ENCODE measurements at places on chromosomes 12 and 14. TPM values are rescaled to one million over a fixed set of nuclear protein-coding genes. Genes with fewer than 3 reads are reported as not detected.

MANSC4 gene
- not detected for total RNA-seq

PPM1H gene
- total RNA-seq: 16.2 TPM

GRCh38 chr14:103820908-103821307 is 26.5 kb downstream of the PPP1R13B start:
- DNase-seq: no peak

- DNase-seq: no peak
These were observed 77.2 kb downstream of the C2CD5 start for GRCh38 chr12:22467190-22467589.

NYNRIN gene
- total RNA-seq: 32.7 TPM

LIN7A gene
- 7.2 TPM for total RNA-seq

GRCh38 chr12:119740830-119741229 is 72.9 kb downstream of the PRKAB1 start:
- DNase-seq: no peak

GRCh38 chr12:121534495-121535148 is 46.2 kb downstream of the KDM2B start:
- no peak for DNase-seq

DNA sequence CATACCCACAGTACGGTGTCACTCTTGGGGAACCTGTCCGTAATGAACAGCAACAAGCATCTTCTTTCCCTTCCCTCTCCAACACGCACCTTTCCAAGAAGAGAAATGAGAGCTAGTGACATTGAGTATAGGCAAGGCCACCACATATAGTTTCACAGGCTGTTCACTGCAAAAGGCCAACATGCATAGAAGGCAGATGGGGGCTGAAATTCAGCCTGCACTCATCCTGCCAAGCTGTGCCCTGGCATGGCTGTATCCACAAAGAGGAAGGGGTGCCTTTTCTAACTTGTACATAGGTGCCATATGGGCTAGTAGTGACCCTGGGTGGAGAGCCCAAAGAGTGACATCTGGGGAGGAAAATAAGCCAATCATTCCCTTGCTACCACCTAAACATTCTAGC is 169.6 kb downstream of the ZFP36L1 start:
- DNase-seq: no peak

DNA sequence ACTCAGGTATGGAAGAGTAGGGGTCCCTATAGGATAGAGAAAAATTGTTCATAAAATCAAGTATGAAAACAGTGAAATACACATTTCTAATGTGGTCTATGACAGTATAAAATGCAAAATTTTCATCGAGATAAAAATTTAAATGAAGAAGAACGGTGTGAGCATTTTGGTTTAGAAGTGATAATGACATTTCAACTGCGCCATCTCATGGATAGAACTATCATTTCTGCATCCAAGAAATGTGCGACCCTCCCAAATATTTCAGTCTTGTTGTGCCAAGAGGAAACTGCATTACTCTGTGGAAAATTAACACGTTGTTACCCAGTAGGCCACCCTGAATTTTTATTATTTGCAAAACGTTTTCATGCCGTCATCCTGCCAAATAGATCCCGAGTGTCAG is 108.8 kb downstream of the CRACR2A start:
- DNase-seq: no peak

- no peak for DNase-seq
These were observed 9.2 kb downstream of the FAR2 start for GRCh38 chr12:29158115-29158763.

NOVA1 gene
- total RNA-seq: 18.9 TPM

DNA sequence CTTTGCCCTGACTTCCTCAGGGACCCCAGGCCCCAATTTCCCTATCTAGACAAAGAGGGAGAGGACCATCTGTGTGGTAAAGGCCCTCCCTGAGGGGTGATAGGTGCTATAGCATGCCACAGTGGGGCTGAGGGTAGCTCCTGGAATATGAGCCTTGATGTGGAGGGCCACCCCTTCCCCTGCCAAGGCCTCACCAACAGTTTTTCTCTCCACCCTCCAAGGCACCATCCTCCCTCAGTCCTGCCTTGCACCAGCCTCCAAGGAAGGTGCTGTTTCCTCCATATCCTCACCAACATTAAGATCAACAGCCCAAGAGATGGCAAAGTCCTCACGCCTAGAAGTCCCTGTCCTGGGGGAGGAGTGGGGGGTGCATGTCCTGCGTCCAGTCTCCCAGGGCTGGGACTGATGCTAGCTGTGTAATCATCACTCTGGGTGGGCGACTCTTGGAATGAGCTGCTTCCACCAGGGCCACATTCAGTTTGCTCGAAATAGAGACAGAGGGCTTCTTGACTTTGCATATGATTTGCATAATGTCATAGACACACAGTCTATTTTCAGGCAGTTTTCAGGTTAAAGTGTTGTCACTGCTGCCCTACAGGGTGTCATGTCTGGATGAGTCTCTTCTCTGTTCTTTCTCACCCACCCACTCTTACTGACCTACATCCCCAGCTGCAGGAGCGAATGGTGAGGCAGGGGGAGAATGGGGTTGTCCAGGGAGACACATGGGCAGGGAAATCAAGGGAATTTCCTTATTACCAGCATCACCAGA is 17.4 kb downstream of the ACVRL1 start:
- DNase-seq: no peak

- no peak for DNase-seq
These were observed 16.5 kb downstream of the SPTLC2 start for GRCh38 chr14:77599889-77600288.

MMP14 gene
- 172 TPM for total RNA-seq

DNA sequence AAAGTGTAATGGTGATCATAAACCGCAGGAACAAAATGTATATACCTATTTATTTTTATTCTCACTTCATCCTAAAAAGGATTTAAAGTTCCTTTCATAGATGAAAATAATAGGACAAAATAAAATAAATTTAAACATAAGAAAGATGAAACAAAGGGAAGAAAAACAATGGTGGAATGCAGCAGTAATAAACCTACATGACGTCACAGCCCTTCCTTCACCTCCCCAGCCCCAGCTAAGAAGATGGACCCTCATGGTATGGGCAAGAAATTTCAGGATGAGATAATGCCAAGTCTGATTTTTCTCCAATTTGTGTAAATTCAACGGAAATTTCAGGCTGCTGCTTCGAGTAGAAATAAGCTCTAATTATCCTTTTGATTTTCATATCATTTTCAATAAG is 381.0 kb downstream of the LRIG3 start:
- DNase-seq: no peak

BBOF1 gene
- total RNA-seq: 7.5 TPM

GARIN6 gene
- not detected for total RNA-seq

CLEC4D gene
- total RNA-seq: not detected

DNA sequence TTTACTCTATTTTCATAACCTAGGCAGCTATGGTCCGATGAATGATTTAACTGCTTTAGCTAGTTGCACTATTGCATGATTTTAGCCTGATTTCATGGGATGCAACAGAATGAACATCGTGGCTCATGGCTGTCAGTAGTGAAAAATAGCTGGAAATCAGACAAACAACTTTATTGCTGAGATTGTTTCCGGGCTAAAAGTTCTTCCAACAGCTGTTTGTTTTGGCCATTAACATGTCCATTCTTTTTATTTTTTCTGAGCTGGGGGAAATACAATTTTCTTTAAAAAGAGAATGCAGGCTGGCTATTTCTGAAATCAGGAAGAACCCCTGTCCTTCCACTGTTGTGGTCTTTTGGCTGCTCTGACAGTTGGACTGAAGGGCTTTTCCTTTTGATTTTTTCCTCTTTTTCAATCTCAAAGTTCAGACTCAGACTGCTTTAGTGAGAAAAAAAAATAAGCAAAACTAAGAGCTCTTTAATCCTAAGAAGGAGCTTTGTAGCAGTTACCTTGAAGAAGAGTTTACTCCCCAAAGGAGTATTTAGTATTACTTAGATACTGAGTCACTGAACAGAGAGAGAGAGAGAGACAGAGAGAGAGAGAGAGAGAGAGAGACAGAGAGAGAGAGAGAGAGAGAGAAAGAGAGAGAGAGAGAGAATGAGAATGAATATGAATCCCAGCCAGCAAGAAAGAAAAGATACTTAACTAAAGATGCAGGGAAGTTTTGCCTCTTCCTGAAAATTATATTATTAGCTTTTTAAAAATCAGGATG is at the start of gene NAV3:
TSS of gene NAV3 (plus strand) at position 312 of the 769 bp plus-strand sequence. CDS start 568 bp downstream, outside the sequence.
- no peak for DNase-seq

GRCh38 chr14:73426877-73427276 is 31.5 kb downstream of the NUMB start:
- no peak for DNase-seq

GRCh38 chr12:50282721-50283228 is 545 bp downstream of the LIMA1 start:
- no peak for DNase-seq
